ENCODE measurements at places on chromosomes 7 and 10.

- DNase-seq: no peak
These were observed 28.5 kb downstream of the EPC1 start for GRCh38 chr10:32318476-32318896.

GRCh38 chr7:137501562-137501961 lies 158.0 kb upstream of the PTN start:
- DNase-seq: no peak

DNA sequence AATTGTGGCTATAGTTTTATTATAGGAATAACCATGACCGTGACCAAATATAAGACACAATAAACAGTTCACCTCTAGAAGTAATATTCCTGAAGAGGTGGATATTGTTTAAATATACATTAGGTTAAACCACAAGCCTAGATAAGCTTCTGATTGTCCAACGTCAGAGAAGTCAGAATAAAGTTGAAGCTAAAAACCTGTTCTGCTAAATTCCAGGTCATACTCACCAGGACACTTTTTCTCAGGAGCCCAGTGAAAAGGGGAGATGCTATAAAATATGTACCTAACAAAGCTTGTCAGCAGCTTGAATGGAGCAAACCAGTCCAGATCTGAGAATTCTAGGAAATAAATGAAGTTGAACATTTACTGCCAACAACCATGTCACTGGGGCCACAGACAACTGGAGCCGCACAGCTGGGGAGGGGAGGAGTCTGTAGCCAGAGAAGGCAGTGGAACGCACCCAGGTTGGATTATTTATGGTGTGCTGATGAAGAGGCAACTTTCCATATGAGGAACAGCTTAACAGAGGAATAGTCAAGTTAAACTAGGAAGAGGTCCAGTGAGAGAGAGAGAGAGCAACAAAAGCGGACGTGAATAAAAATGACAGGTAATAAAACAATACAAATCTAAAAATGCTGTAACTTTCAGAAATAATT lies 191.1 kb downstream of the ZNF438 start:
- no peak for DNase-seq

DNA sequence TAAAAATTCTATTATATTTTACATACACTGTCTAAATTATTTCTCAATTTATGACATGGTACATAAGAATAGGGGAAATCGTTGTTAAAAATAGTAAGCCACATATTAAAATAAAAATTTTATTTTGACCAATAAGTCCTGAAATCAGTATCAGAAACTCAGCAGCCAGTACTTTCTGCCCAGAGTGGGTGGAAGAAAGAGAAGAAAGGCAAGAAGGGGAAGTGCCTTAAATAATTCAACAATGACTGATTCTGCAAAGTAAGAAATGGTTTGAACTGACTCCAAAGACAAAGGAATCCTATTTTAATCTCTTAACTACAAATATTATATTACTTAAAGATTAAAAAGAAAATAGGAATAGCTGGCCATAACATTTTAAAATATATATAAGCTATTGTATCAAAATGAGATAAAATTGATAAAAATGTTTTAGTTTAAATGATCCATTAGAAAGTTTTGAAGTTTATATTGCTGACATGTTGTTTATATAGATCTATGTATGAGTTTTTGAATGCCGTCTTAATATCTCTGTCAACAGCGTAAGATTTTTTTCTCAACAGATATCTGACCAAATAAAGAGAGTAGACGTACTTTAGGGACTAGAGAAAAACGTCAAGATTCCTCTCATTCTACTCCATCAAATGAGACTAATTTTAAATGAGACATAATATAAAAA lies 30.2 kb upstream of the NRCAM start:
- no peak for DNase-seq

DNA sequence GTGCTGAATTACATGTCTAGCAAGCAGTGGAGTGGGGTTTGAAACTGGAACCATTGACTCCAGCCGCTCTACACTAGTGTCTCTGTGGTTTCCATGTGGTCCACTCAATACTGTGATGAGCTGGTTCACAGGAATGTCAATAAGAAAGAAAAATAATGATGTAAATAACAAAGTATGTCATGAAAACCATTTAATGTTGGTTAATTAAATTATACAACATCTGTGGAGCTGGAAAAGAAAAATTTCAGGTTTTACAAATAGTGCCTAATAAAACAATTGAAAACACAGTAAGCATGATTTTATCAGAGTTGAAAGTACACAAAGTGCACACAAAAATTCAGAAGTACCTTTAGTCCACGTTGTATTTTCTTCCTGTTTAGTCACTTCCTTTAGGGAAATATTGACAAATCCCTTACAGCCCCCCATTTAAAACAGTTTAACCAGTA lies 28.7 kb upstream of the NAMPT start:
- DNase-seq: no peak

- no peak for DNase-seq
These were observed 55.3 kb downstream of the NEURL1 start for GRCh38 chr10:103548581-103549348.

DNA sequence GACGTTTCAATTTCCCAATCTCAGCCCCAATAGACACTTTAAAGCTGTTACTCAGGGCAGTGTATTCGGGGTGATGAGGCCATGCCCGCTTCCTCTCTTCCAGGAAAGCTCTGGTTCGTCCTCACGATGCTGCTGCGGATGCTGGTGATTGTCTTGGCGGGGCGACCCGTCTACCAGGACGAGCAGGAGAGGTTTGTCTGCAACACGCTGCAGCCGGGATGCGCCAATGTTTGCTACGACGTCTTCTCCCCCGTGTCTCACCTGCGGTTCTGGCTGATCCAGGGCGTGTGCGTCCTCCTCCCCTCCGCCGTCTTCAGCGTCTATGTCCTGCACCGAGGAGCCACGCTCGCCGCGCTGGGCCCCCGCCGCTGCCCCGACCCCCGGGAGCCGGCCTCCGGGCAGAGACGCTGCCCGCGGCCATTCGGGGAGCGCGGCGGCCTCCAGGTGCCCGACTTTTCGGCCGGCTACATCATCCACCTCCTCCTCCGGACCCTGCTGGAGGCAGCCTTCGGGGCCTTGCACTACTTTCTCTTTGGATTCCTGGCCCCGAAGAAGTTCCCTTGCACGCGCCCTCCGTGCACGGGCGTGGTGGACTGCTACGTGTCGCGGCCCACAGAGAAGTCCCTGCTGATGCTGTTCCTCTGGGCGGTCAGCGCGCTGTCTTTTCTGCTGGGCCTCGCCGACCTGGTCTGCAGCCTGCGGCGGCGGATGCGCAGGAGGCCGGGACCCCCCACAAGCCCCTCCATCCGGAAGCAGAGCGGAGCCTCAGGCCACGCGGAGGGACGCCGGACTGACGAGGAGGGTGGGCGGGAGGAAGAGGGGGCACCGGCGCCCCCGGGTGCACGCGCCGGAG lies 2.6 kb downstream of the GJD4 start:
- no peak for DNase-seq

DNA sequence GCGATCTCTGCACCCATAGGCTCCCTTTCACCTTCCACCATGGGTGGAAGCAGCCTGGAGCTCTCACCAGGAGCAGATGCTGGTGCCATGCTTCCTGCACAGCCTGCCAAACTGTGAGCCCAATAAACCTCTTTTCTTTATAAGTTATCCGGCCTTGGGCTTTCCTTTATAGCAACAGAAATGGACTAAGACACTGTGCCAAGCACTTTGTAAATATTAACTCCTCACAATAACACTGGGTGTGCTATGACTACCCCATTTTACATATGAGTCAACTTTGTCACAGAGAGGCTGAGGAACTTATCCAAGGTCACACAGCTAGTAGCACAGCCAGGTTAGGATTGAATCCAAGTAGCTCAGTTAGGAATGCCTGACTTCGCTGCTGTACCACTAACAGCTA lies 79.7 kb upstream of the KCNMA1 start:
- no peak for DNase-seq

DNA sequence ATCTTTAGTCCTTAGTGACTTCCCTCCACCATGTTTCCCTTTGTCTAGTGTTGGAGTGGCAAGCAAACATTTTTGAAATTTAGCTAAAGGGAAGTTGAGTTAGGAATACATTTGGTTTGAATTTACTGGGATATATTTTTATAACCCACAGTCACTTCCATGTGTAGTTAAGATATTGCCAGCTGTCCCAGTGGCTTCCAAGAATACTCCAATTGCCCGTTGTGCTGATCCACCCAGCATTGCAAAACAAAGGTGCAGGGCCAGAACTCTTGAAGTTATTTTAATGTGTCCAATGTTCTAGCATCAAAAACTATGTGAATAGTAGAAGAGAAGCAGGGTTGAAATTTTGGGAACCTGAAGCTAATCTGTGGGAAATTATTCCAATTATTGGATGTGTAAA lies 2.5 kb upstream of the P4HA1 start:
- no peak for DNase-seq

- no peak for DNase-seq
These were observed 52.8 kb downstream of the FOXL3 start for GRCh38 chr7:342681-343216.

DNA sequence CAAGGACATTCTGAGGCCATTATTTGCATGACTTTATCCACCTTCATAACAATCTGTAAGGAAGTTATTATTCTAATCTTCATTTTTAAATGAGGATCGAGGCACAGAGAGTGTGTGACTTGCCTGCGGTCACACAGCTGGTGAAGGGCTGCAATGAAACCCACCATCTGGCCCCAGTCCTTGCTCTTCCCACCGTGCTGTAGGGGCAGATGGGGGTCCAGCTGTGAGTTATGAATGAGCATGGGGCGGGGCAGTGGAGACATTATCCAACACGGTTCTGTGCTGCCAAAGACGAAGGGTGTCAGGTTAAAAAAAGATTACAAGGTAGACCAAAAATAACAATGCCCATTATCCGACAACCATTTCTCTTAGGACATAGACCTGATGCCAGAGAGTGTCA lies 417.5 kb upstream of the MGMT start:
- DNase-seq: no peak

GRCh38 chr7:68440866-68441265 lies 1157.4 kb upstream of the AUTS2 start:
- DNase-seq: peak; percentile 45

DNA sequence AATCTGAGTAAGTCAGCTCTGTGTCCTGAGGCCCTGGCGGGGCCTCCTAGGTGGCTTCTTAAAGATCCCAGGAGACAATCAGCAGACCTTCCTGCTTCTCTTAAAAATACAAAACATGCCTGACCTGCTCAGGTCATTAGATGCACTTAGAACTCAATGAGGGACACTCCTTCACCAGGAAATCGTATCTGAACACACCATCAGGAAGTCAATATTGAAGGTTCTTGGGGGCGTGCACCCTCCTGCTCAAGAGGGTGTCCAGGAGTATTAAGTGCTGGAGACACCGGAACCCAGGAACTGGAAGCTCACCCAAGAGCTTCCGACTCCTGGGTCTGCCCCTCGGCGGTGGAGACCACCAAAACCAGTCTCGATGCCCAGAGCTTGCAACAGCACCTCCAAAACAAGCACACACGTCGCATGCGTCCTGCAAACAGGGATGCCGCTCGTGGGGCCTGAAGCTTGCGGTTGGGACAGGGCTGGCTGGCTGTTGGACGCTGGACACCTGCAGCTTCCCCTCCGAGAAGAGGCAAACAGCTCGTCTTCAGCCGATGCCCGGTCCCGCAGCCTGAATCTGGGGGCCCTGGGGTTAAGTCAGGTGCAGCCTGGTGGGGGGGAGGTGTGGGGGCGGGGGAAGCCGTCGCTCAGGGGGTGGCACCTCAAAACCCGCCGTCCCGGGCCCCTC lies 803 bp downstream of the RAPGEF5 start:
- peak; percentile 35 for DNase-seq

- DNase-seq: peak; percentile 76
These were observed 114.6 kb upstream of the SFMBT2 start for GRCh38 chr10:7525314-7526016.

- no peak for DNase-seq
These were observed 973.7 kb downstream of the REEP3 start for GRCh38 chr10:64494901-64495300.

GRCh38 chr7:27220440-27220955 lies 20.6 kb upstream of the HOXA13 start:
- DNase-seq: no peak

- DNase-seq: peak; percentile 60
These were observed at the start of gene FOXK1 for GRCh38 chr7:4681886-4682620. Gene FOXK1, plus strand, starts transcription at chr7:4682295. Its CDS starts 14 bp downstream, at chr7:4682309.

DNA sequence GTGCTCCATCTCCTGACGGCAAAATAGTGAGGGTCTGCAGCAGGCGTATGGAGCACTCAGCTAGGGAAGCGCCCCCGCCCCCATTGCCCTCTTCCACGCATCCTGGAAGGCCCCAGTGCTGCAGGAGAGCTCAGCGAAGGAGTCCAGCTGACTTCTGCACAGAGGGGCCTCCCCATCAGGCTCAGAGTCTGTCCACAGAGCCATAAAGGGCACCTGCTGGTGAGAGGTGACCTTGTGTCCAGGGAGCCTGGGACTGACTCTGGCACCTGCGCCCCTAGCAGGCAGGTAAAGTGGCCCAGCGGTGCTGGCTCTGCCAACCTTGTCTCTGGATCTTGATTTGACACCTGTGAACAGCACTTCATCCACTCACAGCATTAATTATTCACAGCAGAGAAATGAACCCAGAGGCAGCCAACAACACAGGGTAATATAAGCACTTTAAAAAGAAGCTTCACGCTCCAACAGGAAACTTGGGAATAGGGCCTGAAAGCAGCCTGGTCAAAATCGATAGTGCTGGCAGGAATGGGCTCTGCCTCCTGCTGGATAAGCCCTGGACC lies 59.6 kb downstream of the VOPP1 start:
- DNase-seq: no peak

GRCh38 chr7:51617686-51618085 lies 301.1 kb upstream of the COBL start:
- no peak for DNase-seq

All from SK-N-DZ (cell line).